ENCODE measurements at places on chromosomes 5 and 9. TPM values are rescaled to one million over a fixed set of nuclear protein-coding genes. Genes with fewer than 3 reads are reported as not detected.

NDUFS4 gene
- total RNA-seq = 75.9 TPM

PHF24 gene
- not detected for total RNA-seq

IRX2 gene
- total RNA-seq = not detected

ZDHHC11 gene
- 25.9 TPM for total RNA-seq

ZBED3 gene
- total RNA-seq = 5.7 TPM
